ENCODE measurements at places on chromosomes 11 and 22.

DNA sequence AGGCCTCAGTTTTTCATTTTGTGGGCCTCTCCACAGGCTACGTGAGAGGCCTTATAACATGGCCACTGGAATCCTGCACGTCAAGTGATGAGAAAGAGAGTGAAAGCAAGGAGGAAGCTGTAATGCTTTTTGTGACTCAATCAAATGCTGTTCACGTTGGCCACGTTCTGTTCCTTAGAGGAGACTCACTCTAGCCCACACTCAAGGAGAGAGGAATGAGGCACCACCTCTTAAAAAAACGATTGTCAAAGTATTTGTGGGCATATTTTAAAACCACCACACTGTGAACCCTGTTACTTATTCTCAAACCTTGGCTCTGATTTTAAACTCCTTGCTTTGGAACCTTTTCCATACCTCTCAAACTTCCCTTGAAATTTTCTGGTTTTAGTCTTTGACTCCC is 705.0 kb downstream of the NELL1 start:
- no peak for DNase-seq

GRCh38 chr22:31836010-31836409 is 82.2 kb downstream of the DEPDC5 start:
- no peak for DNase-seq

DNA sequence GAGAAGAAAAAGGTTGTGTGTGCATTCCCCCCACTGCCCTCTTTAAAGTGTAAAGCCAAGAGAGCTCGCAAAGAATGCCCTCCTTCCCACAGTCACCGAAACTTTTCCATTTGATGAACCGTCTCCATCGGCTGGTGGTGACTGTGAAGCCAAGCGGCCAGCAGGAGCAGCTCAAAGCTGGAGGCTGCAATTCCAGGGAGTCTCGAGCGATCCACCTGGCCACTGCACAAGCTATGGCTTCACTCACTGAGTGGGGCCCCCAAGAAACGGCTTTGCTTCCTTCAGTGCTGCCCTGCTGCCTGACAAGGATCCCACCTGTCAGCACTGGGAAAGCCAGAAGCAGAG is 117.7 kb downstream of the ABTB2 start:
- DNase-seq: no peak

DNA sequence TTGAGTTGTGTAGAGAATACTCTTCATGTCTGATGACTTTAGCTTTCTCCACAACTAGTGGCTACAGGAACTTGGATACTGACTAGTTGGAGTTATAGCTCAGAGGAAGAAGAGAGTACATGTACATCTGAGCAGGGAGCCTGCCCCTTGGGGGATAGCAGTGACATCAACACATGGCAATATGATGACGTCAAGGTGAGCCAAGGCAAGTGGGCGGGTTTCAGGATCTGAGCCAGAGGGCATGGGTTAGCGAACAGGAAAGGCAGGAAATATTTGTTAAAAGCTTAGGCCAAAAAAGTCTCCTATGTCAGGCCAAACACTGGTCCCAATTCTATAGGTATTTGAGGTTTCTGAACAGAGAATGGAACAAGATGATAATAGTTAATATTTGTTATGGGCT is 42.0 kb upstream of the HORMAD2 start:
- no peak for DNase-seq

DNA sequence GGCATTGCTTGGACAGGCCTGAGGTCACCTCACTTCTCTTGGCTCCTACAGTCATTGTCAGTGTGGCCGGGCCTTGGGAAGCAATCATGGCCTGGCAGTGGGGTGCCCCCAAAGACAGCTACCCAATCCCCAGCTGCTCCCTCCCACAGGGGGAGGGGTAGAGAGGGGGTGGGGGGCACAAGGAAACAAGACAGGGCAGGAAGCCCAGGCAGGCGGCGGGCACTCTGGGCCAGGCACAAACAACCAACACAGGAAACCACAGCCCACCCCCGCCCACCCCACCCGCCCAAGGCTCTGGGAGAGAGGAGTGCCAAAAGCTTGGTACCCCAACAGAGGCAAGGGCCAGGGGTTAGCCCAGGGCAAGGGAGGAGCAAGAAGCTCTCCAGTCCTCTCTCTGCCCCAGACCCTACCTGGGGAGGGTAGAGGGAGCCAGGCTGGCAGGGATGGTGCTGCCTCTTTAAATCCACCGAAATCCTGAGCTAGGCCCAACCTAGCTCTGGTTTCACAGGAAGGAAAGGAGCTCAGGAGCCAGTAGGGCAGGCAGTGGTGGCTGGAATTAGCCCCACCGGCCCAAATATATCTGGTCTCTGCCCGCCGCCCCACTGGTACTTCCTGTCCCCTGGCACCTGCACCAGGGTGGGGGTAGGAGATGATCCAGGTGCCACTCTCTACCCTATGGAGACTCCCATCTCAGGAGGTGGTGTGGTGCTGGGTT is 12.2 kb downstream of the BCL9L start:
- no peak for DNase-seq

GRCh38 chr11:72721689-72722049 is 30.5 kb downstream of the ARAP1 start:
- DNase-seq: peak; percentile 17

Measured in activated T-helper 1 cell treated with anti-CD3 and anti-CD28 coated beads, Interleukin-2, amount 50 U/mL, for 16 hours (primary cell).